ENCODE measurements at places on chromosomes 4 and X.

- no peak for DNase-seq
Observed at GRCh38 chr4:152352622-152353116, 183.2 kb downstream of the FBXW7 start.

- no peak for DNase-seq
Observed at GRCh38 chrX:11791090-11791489, 33.1 kb downstream of the MSL3 start.

- DNase-seq = no peak
Observed at GRCh38 chr4:176789955-176790354, 2.8 kb downstream of the VEGFC start.

DNA sequence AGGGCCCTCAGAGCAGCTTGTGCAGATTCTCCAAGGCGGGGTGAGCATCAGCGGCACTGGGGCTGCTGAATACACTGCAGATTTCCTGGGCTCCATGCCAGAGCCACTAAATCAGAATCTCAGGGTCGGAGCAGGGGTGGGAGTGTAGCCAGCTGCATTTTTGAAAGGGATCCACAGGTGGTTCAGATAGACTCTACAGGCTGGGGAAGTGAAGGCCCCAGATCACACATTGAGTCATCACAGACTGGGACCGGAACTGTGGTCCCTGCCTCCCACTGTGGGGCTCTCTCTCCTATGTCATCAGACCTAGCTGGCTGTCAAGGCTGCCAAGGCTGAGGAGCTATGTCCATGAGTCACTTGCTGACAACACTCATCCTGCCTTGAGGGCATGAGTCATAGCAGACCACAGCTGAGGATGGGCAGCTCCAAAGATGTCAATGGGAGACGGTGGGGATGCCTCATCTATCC lies 162.3 kb upstream of the MAMLD1 start:
- DNase-seq = peak; percentile 4

- no peak for DNase-seq
Observed at GRCh38 chr4:150211799-150212445, 133.7 kb downstream of the DCLK2 start.

GRCh38 chrX:12137951-12138360 lies 317 bp upstream of the FRMPD4 start:
- DNase-seq = no peak

- DNase-seq = no peak
Observed at GRCh38 chr4:69563424-69563823, 67.7 kb upstream of the UGT2B4 start.

GRCh38 chr4:169120624-169121023 lies 110.6 kb upstream of the CBR4 start:
- DNase-seq = no peak

DNA sequence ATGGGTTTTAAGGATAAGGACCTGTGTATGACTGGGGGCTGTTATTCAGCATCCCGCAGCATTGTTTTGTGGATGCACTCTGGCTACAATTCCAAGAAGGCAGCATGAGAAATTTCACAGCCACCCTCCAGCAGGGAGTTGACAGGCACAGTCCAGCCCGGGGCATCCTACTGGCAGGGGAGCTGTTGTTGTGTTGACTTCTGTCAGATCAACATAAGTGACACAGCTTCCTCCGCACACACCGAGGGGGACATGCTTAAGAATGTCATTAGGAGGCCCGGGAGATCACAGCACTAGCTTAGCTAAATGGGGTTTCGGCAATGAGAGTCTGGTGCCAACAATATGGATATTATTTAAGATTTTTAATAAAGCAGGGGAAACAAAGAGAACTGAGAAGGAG lies 326.5 kb downstream of the ASMT start:
- no peak for DNase-seq

DNA sequence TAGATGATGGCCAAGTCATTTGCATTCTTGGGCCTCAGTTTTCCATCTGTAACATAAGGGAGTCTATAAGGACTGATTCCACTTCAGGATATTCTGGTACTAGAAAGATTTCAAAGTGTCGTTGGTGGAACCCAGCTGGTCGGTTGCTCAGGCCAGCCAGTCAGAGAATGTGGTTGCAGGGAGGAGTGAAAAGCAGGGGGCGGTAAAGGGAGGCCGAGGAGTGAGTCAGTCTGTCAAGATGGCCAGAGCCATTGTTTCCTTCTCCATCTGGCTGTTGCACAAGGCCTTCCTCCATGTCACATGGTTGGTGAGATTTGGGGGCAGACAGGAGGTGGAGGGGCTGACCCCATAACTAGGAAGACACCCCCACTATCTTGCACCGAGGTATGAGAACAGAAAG lies 38.2 kb downstream of the STARD8 start:
- no peak for DNase-seq

DNA sequence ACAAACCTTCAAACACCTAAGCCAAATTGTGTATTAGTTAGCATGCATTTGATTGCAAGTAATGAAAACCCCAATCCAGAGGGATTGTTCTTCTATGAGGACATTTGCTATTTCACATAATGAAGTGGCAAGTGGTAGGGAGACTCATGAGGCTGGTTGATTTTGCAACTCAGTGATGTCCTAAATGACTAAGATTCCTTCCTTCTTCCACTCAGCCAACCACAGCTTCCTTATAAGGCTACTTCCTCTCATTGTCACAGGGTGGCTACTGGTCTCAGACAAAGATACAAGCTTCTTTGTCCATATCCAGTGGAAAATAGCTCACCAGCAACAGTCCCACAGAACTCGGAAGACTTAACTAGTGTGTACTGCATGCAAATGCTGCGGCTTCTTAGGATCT lies 5.3 kb upstream of the OTC start:
- no peak for DNase-seq

DNA sequence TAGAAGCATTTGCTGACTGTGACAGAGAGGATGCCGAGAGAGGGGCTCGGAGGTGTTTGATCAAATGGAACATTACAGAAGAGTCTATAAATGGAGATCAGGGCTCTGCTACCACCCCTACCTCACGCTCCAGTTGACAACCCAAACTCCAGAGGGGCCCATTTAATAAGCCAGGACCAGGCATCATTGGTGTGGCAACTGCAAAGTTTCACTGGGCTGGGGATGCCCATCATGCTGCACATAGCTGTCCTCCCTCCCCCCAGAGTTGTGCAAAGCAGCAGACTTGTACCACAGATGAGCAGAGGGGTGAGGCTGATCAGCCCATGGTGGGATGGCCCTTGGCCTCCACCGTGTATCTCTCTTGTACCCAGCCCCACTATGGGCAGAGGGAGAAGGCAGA lies 38.2 kb upstream of the XPNPEP2 start:
- DNase-seq = no peak

- no peak for DNase-seq
Observed at GRCh38 chr4:152187693-152188092, 348.2 kb downstream of the FBXW7 start.

GRCh38 chrX:132957211-132958090 lies 978 bp downstream of the HS6ST2 start:
- DNase-seq = no peak

DNA sequence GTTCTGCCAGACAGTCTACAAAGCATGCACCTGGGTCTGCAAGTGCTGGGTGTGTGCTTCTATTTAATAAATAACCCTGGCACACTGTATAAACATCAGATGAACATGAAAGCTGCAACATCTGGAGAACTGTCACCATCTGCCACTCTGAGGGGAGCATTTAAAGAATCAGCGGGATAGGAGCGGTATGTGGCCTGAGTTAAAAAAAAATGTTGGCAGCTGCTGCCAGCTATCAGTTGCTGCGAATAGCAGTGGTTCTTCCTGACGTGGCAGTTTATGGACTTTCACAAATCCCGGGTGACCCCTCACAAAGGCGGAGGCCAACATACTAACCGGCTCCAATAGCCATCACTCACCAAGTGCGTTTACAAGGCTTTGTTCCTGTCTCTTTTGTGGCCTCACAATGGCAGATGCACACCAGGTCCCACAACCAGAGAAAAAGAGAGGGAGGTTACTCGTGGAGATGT lies 95.1 kb downstream of the RASL11B start:
- DNase-seq = no peak

DNA sequence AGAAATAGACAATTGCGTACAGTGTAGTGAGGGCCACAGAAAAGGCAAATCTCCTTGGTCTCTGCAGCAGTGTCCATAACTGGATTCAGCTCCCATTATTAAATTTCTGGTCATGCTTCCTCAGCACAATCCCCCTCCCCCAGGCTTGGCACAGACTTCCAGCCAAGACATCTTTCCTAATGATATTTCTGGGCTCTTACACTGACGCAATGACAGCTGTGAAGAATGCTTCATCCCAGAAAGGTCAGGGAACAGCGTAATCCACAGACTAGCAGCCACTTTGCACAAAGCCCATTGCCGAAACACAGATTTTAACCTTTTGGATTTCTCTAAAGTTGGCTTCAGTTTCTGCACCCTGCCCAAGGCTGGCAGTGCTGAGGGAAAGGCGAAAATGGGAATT lies 597.6 kb upstream of the CPEB2 start:
- DNase-seq = no peak

- no peak for DNase-seq
Observed at GRCh38 chr4:184838249-184839074, 12.7 kb upstream of the ACSL1 start.

DNA sequence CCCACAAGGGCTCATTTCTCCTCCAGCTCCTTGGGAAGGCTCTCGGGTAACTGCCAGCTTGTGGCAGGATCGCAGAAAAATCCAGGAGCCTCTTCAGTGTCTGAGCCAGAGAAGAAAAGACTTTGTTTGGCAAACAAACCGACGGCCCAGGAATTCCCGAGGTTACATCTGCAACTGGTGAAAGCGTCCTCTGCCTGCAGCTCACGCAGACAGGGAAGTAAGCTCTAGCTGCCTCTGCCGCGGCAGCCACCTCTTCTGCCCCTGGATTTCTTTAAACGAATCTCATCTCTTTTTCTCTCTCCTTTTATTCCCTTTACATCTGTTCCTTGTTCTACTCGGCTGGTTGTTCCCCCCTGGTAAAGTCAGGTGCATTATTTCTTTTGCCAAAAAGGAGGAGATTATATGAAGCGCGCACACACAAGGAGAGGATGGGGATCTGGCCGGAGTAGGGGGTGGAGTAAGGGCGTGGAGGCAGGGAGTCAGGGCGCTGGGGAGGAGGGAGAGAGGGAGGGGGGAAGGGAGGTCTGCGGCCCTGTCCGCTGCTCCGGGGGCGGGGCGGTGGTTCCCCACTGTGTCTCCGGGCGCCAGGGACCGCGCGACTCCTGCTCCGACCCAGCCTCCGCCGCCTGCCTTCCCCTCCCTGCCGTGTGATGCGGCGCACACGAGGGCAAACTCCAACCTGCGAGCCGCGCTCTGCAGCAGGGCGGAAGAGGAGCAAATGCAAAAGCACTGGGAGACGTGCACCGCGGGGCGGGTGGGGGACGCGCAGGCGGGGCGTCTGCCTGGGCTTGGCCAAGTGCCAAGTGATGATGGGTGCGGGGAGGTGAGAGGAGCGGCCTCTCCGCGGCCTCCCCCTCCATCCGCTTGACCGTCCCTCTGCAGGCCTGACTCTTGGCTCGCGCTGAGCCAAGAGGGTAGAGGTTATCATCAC lies at the start of gene DCHS2:
Gene DCHS2, minus strand, starts transcription at position 459 of the 931 bp plus-strand sequence. Its CDS starts 444 bp downstream, at position 15.
- DNase-seq = no peak

DNA sequence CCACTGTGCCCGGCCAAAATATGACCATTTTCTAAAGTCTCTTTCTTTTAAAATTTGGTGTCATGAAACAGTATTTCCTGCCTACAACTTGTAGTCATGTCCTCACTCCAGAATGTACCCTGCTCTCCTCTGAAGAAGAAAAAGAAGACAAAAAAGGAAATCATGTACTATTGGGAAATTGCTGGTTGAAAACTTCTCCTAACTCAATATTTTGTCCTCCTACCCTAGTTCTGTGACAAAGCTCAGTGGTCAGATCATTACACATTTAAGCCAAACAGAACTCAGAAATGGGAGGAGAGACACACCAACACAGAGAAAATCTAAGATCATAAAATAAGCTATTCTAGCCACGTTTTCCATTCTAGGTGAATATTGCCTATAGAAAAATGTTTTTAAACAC lies 127.7 kb downstream of the IRF2 start:
- no peak for DNase-seq

DNA sequence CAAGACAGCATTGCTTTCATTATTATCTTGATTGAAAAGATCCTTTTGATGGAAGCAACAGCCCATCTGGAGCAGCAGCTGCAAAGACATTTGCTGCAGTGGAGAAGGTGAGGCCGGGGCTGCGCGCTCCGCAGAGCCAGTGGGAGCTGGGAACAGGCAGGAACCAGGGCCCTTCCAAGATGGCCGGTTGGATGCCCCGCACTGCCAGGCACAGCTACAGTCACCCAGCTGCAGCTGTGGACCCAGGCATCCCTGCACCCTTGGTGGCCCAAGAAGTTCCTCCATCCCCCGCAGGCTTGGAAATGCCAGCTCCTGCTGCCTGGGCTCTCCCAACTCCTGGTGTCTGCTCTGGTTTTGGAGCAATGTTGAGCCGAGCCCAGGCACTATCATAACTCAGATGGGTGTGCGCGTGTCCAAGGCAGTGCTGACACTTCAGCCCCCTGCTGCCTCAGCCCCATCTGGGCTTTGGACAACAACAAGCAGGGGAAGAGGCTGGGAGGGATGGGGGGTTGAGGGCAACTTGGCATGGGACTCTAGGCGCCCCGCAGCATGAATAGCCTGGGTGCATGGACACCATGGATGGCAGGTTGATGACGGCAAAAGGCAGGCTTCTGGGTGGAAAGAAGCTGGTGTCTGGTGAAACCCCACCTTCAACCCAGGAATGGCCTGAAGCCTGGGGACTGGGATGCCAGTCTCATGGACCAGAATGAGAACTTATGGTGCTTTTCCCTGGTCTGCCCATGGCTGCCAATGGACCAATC lies 371.8 kb downstream of the FSTL5 start:
- DNase-seq = no peak

GRCh38 chr4:47270201-47270888 lies 193.2 kb downstream of the COMMD8 start:
- DNase-seq = no peak

DNA sequence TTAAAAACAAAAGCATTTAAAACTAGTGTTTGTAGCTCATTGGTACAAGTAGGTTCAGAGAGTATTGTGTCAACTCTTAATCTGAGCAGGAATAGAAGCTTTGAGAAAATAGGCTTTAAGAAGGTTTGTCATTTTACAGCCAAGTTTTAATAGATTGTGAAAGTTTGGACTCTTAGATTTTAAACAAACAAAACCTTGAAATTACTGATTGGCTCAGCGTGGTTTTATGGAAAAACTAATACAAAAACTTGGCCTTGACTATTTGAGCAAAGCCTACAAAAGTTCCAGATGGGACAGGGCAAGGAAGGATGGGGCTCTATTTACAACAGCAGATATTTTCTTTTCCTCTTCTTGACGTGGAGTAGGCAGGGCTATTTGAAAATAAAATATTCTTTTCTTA lies 16.5 kb downstream of the ZFX start:
- no peak for DNase-seq

DNA sequence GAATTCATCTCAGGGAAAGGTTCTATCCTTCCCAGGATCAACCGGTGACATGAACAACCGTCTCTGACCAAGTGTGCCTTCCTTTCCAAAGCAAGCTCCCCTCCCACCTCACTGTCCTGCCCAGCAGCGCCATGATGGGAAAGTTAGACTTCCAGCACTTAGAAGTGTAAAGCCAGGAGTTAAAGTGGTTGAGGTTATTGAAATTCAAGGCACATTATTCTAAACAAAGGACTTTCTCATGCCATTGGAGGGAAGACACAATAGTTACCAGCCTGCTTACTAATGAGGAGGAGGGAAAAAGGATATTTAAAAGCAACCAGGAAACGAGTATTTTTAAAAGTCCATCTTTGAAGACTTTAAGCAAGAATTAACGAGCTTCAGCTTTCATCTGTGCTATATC lies 96.8 kb downstream of the NSUN7 start:
- DNase-seq = no peak
